Stimulated activated CD4-positive, alpha-beta T cell treated with anti-CD3 and anti-CD28 coated beads, Interleukin-15, amount 100 ng/mL, for 48 hours (primary cell): ENCODE measurements at places on chromosomes 13 and 19.

GRCh38 chr19:53596056-53596455 is 35.7 kb upstream of the DPRX start:
- no peak for DNase-seq

DNA sequence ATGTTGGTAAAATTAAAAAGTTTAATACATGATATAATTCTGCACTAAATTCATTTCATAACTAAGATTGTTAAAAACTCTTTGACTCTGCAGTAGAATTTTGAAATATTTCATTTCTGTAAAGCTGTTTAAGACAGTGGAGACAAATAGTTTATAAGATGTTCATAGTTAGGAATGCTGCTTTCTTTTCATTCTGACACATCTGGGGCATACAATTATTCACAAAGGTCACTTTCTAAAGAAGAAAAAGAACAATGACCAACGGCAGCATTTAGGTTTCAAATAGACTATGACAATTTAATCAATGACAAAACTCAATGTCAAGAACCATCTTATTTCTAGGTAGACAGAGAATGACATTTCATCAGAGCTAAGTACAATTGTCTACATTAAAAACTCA is 1422.1 kb downstream of the PCDH9 start:
- no peak for DNase-seq

DNA sequence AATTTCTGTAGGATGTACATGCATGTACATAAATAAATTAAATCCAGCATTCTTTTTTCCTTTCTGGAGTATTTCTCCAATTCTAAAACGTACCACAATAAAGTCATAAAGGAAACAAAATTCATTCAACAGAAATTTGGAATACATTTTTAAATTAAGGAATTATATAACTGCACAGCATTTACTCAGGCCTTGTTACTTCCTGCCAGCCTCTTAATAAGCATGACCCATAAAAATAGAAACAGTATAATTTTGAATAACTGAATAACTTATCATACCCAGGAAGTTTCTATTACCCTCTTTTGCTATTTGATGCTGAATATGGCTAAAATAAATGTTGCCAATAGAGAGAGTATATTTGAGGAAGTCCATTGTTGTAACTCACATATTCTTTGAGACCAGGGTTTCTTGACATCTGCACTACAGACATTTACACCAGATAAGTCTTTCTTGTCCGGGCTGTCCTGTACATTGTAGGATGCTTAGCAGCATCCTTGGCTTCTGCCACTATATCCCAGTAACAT is 178.2 kb downstream of the KLF12 start:
- DNase-seq: no peak

DNA sequence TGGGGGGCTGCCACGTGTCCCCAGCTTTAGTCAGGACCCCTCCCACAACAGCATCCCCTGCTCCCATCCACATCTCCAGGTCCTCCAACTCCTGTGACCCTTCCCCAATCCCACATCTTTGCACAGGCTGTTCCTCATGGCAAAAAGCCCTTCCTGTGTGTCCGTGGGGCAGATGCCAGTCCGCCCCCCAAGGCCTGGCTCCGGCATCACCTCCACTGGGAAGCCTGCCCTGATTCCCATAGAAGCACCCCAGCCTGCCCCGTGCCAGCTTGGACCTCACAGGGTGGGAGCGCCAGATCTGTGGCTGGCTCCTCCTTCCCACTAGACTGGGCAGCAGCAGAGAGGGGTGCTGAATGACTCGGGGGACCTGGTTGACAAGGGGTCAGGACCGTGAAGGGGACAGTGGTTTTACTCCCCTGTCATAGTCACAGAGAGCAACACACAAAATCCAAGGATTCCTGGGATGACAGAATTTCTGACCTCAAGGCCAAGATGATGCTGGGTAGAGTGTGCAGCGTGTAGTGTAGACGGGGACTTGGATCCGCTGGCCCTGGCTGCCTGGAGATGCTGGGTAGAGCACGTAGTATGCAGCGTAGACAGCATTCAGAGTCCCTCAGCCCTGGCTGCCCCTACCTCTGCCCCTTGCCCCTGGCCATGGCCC is 13.3 kb downstream of the KLF2 start:
- DNase-seq: no peak

GRCh38 chr13:104011505-104012241 is 945.5 kb upstream of the SLC10A2 start:
- no peak for DNase-seq

DNA sequence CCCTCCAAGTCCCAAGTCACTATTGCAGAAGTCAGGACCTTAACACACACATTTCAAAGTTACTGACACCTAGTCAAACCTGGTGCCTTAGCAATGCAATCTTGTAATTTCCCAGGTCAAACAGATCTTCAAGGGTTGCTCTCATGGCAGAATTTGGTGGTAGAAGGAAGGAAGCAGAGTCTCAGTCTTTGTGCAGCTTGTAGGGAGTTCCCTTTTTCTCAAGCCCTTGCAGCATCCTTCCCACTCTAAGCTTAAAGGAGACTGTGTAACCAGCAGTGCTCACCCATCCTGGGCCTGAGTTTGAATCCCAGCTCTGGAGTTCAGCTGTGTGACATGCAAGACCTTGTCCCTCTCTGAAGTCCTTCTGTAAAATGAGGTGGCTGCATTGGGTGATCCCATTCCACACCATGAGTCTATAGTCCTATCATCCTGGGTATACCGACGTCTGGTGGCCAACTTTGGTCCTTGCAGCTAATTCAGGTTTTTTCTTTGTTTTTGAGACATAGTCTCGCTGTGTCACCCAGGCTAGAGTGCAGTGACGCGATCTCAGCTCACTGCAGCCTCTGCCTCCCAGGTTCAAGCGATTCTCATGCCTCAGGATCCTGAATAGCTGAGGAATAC is 9.8 kb downstream of the SIGLEC10 start:
- no peak for DNase-seq

DNA sequence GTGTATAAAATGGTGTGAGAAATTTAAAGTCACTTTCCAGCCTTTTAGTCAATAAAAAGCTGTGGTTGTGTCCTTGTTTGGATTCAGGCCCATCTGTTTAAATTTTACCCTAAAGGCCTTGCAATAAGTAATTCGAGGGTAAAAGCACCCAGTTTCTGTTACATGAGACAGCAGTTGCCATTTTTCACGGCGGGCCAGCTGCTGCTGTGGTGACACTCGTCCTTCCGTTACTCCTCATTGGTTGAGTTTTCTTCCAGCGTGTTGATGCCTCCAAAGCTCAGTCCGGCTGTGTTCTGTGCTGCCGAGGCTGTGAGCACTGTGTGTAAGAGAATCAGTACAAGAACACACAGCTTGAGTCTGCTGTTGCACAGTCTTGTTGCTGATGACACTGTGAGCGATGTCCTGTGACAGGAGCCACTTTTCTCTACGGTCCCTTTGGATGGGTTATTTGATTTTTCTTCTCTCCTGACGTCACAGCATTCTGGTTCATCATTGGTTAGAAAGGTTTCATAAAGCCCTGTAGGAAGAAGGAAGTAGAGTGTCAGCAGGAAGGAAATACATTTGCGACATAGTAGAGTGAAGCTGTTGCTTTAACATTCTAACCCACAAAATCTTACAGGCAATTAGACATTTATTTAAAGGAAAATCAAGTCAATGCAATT is 602.5 kb upstream of the ARGLU1 start:
- no peak for DNase-seq
